ENCODE measurements at places on chromosomes 5 and 9.

GRCh38 chr9:70668751-70669150 lies 254.3 kb upstream of the KLF9 start:
- peak; percentile 64 for DNase-seq

GRCh38 chr9:136437430-136437829 lies 2.2 kb downstream of the INPP5E start:
- DNase-seq: peak; percentile 33

DNA sequence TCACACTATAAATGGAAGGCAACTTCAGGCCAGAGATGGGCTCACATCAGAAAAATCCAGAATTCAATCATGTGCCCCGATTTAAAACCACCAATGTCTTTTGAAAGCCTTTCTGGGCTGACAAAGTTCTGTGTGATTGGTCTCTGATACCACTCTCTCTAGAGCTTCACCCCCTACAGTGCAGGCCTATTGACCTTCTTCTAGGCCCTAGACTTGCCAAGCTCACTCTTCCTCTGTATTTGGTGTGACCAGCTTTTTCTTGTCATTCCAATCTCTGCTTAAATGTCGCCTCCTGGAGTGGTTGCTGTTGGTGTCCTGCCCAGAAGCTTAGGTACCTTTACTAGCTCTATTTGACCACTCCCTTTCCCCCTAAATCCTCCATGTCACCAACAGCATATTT lies 78.7 kb downstream of the GCNT4 start:
- DNase-seq: no peak

- DNase-seq: peak; percentile 79
Measured at GRCh38 chr9:14306672-14307660, 7.0 kb downstream of the NFIB start.

DNA sequence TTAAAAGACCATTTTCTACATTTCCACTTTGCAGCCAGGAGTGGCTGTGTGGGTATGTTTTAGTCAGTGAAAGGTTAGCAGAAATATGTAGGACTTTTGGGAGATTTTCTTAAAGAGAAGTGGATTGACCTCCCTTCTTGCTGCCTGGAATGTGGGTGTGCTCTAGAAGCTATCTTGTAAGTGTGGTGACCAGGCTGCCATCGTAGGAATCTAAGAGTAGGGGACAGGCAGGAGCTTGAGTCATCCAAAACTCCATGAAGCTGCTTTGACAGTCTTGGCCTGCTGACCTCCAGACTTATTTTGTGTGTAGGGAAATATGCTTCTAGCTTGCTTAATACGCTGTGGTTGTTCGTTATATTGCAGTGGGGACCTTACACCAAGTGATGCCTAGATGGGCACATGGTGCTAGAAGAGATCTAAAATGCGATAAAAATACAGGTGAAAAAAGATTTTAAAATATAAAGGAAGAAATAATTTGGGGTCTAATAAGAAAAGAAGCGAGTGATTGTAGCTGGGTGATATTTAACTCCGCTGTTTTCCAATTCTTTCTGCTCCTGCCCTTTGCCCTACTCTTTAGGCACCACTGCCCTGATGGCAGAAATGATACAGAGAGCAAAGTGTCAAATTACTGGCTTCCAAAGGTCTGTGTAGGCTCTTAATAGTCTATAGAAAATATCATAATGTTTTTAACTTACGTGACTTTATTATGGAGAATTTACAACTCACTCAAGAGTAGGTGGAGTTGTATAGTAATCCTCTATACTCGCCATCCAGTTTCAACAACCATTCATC lies 298.2 kb upstream of the ZNF608 start:
- no peak for DNase-seq

- DNase-seq: no peak
Measured at GRCh38 chr5:30405821-30406220, 787.7 kb upstream of the CDH6 start.

- DNase-seq: no peak
Measured at GRCh38 chr9:117125531-117125930, 289.3 kb downstream of the ASTN2 start.

GRCh38 chr9:33377089-33377715 lies 25.2 kb downstream of the AQP7 start:
- no peak for DNase-seq

DNA sequence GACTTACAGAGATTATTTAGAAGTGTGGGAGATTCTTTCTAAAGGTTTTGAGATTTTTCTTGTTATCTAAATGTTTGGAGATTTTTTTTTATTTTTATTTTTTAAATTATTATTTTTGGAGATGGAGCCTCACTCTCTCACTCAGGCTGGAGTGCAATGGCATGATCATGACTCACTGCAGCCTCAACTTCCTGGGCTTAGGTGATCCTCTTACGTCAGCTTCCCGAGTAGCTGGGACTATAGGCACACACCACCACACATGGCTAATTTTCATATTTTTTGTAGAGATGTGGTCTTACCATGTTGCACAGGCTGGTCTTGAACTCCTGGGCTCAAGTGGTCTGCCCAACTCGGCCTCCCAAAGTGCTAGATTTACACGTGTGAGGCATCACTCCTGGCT lies 694.5 kb downstream of the TLE1 start:
- DNase-seq: peak; percentile 79

Data from epithelial cell of esophagus (primary cell).